ENCODE measurements at places on chromosomes 2 and 18.

DNA sequence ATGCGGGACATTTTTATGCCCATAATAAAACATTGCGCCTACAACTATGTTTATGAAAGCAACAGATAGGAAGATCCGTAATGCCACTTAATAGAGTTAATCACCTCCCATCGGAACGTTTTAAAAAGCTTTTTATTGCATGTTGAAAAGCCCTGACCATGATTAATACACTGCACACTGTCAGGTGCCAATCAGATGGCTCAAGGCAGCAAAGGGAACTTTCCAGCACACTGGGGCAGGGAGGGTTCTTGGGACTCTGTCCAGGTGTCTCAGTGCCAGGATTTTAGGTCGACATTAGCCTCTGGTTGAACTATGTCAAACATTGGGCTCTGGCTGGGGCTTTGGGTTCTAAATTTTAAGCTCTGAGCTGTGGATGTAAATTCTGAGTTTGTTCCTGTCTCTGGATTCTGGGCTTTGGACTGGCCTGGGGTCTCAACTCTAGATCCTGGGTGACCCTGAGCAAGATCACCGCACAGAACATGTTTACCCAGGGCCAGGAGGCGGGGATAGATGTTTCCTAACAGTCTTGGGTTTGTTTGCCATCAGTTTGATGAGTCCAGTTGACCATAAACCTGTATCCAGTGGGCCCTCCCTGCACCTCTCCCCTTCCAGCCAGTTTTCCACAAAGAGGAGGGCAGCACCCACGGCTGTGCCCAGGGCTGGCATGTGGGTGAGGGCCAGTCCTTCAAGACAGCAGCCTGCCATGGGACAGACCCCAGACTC is 262.7 kb downstream of the ATAD2B start:
- no peak for DNase-seq

DNA sequence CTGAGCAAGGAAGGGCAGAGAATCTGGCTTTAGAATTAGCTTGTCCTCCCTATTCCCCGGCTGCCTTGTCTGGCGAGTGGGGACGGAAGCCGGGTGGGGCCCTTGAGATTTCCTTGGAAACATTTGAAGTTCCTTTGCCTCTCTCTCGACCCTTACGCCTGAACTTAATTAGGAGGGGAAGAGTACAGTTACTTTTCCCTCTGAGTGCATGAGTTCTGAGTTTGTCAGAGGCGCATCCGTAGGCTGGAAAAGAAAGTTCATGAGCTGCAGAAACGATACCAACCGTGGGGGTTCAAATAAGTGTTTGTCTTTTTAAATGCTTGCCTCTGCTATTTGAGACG is 468 bp downstream of the PIKFYVE start:
- DNase-seq: no peak

DNA sequence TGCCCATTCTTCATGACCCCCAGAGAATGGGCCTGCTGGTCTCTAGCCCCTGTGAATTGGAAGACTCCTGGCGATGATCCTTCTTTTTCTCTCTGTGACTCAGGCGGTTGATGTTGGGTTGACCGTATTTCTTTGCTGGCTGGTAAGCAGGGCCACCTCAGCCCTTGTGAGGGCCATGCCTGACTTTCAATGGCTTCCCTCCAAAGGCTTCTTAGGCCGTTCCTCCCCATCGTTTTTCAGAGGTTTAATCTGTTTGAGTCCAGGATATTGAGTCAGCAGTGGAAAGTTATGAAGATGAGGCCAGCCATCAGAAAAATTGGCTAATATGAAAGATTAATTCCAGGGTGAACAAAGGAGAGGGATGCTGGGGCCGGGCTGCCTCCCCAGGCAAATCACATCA is 13.6 kb downstream of the HPCAL1 start:
- DNase-seq: no peak

GRCh38 chr2:111155610-111156009 is 34.9 kb downstream of the BCL2L11 start:
- DNase-seq: peak; percentile 9

DNA sequence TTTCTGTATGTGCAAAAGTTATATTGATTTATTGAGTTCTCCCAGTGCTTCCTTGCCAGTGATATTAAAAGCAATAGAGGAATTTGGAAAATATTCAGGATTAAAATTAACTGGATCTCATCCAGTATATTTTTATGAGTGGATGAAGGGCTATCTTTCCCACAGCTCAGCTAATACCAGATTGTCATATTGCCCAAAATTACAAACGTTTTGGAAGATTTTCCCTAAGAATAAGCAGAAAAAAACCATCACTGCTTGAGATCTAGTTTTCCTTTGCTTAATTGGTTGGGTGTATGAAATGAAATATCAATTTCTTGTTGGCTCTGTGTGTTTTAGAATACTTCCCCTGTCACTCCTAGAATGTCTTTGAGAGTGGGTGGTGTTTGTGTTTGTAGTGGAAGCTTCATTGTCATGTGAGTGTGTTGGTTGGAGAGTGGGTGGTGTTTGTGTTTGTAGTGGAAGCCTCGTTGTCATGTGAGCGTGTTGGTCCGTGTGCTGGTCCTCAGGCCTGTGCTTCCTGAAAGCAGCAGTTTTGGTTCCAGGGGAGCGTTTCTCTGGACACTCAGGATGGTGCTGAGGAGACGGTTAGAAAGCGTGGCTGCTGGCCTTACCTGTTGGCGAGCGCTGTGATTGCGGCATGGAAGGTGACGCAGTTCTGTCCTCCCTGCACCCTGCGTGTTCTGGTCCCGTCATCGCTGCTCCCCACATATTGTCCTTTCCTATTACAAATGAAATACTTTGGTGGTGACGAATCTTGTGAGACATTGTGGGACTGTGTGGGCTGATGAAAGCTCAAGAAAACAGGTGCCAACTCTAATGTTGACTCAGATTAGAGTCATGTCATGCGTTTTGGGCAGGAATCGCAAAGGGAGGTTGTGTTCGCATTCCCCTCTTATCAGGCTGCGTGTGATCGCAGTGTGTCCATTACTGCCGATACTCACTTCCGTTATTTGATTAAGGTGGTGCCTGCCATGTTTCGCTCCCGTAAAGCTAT is 12.4 kb downstream of the ASB1 start:
- DNase-seq: no peak

DNA sequence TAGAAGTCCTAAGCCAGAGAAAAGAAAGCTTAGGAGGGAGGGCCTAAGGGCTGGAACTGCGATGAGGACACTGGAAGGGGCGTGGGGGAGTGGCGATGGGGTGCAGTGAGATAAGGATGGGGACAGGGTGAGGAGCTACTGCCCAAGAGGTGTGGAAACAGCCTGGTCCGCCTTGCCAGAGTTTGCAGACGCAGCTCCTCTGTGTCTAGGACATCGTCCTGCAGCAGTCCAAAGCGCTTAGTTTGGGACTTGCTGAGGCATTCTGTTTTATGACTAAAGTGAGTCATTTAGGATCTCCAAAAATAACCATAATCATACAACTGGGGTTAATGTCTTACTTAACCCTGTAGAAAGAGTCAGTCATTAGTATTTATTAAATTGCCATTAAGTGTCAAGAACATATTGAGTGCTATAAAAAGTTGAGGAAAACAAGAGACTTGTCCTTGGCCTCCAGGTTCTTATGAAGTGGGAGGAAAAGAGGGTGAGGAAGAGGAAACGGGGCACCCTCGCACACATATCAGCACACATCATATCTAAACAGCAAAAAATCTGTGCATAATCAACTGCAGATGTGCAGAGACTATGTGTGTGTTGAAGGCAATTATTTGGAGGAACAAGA is 74.8 kb downstream of the CDK15 start:
- DNase-seq: no peak

GRCh38 chr2:160816916-160817499 is 323.4 kb upstream of the RBMS1 start:
- DNase-seq: peak; percentile 53

DNA sequence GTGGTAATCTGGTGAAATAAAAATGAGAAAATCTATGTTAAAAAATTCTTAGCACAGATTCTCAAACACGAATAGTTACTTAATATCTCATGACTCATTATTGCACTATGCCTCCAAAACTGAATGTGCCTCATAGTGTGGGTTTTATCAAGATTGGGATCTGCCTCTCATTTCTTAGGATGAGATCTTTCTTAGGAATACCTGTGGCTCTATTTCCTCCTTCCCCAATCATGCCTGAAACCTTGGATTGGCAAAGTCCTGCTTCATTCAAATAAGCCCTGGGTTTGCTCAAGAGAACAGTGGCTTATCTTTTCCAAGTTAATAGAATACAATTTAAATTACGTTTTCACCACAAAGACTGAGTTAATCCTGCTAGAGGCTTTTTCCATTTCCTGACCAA is 100.3 kb downstream of the DPP10 start:
- DNase-seq: no peak

GRCh38 chr2:157657101-157657500 is 28.4 kb upstream of the ACVR1C start:
- DNase-seq: no peak

GRCh38 chr2:72846171-72847095 is 20.6 kb upstream of the EXOC6B start:
- no peak for DNase-seq

DNA sequence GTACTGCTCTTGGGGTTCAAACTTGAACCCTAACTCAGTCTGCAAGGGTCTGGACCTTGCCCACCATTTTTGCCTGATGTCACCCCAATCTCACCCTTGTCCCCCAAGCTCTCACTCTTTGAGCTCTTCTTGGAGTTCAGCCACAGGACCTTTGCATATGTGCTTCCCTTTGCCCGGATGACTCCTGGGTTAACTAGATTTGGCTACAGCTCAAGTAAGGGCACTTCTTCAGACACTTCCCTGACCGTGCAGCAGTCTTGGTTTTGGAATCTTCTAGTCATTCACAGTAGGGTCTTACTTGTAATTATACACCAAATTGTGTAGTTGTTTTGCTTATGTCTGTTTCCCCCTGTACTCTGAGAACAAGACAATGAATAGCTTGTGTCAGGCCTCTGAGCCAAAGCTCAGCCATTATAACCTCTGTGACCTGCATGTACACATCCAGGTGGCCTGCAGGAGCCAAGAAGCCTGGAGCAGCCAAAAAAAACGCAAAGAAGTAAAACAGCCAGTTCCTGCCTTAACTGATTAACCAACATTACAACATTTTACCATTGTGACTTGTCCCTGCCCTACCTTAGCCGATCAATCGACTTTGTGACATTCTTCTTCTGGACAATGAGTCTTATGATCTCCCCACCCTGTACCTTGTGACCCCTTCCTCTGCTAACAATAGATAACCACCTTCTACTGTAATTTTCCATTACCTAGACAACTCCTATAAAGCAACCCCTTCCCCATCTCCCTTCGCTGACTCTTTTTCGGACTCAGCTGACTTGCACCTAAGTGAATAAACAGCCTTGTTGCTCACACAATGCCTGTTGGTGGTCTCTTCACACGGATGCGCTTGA is 1.0 kb upstream of the MOGAT1 start:
- DNase-seq: no peak

DNA sequence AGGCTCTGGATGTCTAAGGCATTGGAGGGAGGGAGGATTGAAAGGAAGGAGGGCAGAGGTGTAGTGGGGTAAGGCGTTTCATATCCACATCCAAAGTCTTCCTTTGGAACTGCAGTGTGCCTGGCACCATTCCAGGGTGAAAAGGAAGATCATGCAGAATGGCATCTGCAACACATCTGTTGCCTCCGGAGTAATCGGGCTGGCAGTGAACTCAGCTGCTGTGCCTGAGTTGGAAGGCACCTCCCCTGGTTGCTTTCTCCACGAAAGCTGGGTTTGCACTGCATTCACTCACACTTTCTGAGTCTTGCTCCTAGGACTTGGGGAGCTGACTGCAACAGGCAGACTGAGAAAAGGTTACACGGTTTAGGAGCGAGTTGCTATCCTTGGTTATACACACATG is 30.3 kb upstream of the SEC11C start:
- DNase-seq: no peak

DNA sequence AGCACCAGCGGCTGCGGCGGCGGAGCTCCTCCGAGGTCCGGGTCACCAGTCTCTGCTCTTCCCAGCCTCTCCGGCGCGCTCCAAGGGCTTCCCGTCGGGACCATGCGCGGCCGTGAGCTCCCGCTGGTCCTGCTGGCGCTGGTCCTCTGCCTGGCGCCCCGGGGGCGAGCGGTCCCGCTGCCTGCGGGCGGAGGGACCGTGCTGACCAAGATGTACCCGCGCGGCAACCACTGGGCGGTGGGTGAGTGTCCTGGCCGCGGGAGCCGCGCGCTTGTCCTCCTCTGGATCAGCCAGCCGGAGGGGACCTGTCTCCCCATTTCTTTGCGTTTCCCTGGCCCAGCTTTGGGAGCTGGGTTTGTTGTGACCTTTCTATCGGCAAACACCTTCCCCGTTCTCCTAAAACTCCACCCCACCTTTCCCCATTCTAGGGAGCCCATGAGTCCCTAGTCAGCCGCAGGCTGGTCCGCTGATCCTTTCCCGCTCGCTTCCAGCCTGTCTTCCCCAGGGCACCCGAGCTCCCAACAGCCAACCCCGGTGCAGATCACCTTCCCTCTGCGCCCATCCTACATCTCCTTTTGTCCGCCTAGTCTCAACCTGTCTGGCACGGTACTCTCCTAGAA is 316 bp downstream of the GRP start:
- DNase-seq: no peak

All from NCI-H526 treated with DMSO at 0.1 percent for 48 hours (cell line).